LHCN-M2 (cell line): ENCODE measurements at places on chromosomes 7 and 10. TPM values are rescaled to one million over a fixed set of nuclear protein-coding genes. Genes with fewer than 3 reads are reported as not detected.

GRCh38 chr7:134355927-134356326 is 39.2 kb upstream of the SLC35B4 start:
- peak; percentile 56 for DNase-seq

DNA sequence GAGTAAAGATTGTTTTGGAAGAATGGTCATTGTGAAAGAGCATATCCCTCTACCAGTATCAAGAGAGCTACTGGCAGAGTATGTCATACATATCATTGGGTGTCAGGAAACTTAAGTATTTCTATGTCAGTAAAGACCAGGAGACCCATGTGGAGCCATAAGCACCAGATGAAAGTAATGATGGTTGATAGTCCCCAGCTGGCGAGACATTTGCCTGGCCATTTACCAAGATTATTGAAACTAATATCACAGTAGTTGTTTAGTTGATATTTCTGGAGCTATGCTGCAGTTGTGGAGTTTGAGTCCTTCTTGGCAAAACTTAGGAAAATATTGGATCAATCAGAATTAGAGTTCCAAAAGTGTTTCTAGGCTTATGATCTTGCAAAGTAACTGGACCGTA is 114.8 kb downstream of the SNX10 start:
- no peak for DNase-seq

DNA sequence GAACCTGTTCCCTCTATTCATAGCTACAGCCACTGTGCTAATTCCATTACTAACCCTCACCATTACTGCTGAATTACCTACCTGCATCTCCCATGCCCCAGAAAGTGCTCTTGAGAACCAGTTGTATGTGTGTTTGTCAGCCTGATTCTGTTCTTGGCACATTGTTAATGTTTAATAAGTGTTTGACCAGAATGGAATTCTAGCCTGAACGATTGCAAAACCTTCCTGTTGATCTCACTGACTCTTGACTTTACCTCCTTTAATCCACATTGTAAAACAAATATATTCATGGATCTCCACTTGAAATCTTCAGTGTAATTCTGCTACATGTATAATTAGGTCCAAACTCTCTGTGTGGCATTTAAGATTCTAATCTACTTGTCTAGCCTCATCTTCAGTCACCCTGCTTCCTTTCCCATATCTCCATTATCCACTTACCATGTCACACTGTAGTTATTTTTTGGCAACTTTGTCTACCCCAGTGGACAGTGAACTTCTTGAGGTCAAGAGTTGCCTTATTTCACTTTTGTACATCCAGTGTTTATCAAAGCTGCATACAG is 4.9 kb downstream of the ZNF277 start:
- DNase-seq = no peak

DNA sequence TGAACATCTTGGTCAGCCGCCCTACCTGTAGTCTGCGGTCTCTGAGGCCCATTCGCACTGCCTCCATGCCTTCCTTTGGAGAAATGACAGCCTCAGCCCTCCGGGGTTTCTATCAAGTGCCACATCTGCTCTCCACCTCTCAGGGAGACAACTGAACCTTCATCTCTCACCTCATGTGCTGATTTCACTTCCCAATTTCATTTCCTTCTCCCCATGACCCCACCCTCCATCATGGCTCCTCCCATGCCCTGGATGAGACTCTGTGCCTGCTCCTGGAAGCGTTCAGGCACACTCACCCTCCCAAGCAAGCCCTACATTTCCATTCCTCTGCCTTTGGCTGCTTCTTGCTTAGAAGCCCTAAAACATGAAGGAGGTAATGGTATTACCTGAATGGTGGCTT is 7.8 kb upstream of the SCD start:
- no peak for DNase-seq

DNA sequence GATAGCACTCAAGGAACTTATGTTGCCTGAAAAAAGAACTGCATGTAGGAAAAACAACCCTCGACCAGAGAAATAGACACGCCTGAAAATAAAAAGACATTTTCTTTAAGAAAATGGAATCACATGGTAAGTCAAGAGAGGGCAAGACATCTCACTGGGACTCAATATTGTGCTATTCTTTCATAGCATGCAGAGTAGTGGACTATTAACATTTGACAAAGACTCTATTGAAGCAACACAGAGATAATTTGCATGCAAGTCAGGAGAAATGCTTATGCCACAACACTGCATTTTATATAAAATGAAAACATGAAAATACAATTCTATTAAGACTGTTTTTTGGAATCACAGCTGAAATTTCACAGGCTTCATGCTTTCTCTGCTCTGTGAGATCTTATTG is 77.9 kb upstream of the RHOBTB1 start:
- DNase-seq = no peak

DNA sequence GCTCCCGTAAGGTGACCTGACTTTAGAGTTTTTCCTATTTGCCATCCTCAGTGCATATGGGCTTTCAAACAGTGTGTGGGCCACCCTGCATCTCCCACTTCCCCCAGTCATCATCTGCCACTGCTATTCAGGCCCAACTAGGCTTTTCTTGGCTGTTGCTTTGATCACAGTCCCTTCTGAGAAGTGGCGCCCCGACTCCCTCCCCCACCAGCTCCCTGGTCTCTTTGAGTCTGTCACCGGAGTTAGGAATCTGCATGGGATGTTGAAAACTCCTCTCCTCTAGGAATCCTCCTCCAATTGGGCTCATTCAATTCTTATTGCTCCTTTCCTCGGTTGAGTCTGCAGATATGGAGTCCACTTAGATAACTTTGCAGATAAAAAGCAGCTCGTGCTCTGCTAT is 32.1 kb downstream of the HIF1AN start:
- DNase-seq = no peak

DNA sequence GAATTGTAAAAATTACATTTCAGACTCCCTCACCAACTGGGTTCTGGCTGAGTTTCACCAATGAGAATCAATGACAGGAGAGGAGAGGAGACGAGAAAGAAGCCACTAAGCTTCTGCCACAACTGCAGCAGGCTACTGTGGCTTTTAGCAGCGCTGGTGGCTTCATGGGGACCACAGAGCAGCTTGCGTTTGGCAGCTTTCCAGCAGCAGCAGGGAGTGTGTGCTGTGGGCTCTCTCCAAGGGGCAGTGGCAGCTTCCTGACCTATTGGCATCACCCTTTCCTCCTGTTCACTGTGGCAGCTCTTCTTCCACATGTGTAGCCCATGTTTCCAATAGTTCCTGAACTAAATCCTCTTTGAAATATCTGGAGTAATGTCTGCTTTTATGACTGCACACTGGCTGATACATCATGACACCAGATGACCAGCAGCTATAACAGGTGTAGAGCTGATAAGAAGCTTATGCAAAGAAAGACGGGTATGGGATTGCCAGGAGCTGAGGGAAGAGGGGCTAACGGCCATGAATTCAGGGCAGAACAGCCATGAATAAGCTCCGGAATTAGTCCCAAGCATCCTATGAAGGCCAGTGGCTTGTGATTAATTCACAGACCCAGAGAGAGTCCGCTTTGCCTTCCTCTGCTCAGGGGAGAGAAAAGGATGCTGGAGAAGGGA is 46.8 kb downstream of the KCNH2 start:
- no peak for DNase-seq

- no peak for DNase-seq
Measured at GRCh38 chr10:73522263-73522662, 26.4 kb upstream of the PPP3CB start.

DNA sequence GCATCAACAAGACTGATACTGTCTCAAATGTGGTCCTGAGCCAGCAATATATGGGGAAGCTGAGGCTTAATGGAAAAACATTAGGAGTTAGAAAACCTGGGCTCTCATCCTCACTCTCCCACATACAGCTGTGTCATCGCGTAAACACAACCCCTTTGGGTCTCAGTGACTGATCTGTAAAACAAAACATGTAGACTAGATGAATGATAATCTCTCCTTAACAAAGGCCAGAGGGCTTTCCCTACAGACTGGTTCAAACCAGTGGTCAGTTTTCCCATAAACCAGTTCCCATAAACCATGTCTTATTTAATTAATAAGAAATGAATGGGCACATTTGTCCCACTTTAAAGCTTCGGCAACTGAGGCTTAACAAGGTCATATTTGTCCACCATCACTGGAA is 48.1 kb downstream of the OSBPL3 start:
- DNase-seq = no peak

- DNase-seq = no peak
Measured at GRCh38 chr7:22182149-22182548, 174.8 kb downstream of the RAPGEF5 start.

DNA sequence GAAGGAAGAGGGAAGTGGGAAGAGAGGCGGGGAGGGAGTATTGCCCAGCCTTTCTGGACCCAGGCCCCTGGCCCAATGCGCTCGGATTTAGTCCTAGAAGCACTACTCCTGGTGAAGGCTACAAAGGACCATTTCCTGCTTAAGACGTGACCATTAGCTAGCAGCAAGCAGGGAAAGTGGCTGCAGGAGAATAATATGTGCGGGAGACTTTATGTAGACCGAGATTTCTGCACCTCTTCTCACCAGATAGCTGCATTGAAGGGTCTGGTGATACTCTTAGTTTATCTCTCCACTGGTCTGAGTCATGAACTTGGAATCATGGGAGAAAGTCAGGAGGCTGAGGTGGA is 3.1 kb downstream of the VAX1 start:
- no peak for DNase-seq

DNA sequence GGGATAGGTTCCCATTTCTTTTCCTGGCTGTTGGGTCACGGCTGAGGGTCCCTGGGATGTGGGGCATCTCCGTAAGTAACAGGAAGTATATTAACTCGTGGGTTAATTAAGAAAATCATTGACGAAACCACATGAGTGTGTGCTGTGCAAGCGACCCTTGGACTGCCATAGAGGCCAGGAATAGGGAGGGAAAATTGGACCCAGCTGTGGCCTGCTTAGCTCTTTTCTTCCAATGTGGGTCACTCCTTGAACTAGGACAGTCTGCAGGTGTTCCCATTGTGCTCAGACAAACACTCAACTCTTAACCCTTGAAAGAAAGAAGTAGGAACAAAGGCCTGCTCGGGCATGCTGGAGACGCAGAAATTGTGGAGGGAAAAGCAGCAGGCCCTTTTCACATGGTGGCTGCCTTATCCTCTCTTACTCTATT is 25.6 kb upstream of the PLEKHA1 start:
- no peak for DNase-seq

DNA sequence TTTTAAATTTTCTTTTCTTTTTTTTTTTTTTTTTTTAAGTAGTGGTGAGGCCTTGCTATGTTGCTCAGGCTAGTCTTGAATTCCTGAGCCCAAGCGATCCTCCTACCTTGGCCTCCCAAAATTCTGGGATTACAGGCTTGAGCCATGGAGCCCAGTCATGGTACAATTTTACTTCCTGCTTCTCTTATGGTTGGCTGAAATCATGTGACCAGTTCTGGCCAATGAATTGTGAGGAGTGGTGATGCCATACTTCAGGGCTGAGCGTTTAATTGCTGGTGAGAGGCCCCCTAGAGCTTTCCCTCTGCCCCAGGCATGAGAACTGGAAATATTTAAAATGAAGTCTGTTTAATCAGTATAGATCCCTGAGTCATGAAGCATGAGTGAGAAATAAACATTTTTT is 22.2 kb upstream of the BAIAP2L1 start:
- DNase-seq = peak; percentile 50

DNA sequence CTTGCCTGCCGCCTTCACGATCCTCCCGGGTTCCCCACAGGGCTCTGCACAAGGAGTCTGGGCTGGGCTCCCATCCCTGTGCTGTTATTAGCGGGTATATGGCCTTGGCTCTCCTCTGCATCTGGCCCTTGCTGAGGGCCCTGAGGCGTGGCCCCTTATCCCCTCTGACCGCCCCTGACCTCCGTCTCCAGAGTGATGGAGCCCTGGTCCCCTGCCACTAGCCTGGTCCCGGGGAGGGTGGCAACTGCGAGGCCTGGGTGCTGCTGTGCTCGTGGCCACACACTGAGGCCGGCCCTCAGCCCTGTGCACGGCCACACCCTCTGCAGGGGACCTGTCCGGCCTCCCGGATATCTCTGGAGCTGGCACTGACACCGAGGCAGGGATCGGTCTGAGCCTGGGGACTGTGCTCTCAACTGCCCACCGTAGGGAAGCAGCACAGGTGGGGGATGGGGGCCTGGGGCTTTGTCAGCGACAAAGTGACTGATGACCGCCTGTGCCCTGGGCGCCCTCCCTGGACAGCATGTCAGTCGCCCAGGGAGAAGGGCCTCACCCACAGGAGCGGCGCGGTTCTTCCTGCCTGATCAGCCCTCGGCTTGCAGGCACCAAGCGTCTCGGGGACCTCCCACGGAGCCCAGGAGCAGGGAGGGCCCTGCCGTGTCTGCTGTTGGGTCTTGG is 72.4 kb downstream of the NKX6-2 start:
- DNase-seq = no peak

DNA sequence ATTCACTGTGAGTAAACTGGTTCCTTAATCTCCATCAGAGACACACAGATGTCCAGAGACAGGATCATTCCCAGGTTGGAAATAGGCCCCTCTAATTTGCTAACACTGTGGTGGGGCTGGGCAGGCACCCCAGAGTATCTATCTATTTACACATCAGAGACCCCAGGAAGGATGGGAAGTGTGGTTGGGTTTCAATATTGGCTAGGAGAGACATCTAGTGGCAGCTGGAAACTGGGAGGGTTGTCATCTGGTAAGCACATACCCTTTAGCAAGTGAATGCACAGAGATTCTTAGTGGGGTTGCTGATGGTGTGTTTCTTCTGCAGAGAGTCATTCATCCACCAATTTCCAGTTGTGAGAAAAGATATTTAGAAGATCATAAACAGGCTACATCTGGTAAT is 36.0 kb upstream of the NRG3 start:
- DNase-seq = no peak

DNA sequence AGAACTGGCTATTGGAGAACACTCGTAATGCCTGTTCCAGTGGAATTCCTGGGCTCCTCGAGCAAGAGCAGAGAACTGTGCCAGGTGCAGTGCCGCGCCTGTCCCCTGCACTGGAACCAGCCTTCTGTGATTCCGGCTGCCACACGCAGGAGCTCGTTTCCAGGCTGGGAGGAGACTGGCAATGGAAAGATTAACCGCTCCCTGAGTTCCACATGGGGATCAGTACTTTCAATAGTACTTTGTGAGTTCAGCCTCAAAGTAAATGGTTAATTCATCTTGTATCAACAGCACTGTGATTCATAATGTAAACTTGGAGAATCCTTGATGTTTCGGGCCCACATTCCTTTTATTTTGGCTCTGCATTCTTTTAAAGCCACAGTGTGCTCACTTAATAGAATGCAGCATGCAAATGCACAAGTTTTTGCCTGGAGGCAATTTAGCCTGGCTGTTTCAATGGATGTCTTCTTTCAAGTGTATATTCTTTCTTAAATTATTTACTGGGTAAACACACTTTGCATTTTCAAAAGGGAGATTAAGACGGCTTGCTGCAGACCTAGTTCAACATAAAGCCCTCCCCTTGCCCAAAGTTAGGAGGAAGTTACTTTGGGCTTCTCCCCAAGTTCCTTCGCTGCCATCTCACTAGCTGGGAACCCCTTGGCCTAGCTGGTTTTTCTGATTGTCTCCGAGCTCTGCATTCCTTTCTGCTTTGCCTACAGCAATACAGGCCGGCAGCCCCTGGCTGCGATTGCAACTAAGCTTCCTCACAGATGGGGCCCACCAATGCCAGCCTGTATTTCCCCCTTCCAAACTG is 138.1 kb upstream of the TCF7L2 start:
- DNase-seq = peak; percentile 87

GRCh38 chr10:73625004-73625883 is 16.0 kb downstream of the MYOZ1 start:
- peak; percentile 27 for DNase-seq

The EVX1 gene
- not detected in 2 replicates for total RNA-seq

The PILRA gene
- not detected in 2 replicates for total RNA-seq

The CYP3A4 gene
- 0.13 TPM in 1 of 2 replicates, not detected in the other for total RNA-seq

The C10orf105 gene
- not detected in 2 replicates for total RNA-seq

The GRM3 gene
- not detected in 2 replicates for total RNA-seq

The ZNF425 gene
- 4.4 and 6.3 TPM in 2 replicates for total RNA-seq
